Stimulated activated CD8-positive, alpha-beta memory T cell treated with anti-CD3 and anti-CD28 coated beads, Interleukin-15, amount 100 ng/mL, for 4 hours (primary cell): ENCODE measurements at places on chromosomes 11 and 22.

DNA sequence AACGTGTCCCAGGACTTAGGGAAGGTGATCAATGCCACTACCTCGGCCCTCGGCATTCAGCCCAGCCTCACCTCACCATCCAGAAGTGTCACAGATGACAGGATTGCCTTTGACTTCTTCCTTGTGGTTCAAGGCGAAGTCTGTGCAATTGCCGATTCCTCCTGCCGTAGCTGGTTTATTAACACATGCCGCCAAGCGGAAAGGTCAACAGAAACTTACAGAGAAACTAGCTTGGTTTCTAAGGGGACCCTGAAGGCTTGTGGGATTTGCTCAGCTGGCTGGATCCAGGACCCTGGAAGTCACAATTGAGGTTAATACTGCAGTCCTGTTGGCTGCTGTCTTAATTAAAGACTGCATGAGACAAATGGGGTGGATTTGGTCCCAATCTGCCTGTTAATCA lies 65.6 kb downstream of the SHANK2 start:
- DNase-seq = no peak

GRCh38 chr11:32374261-32374711 lies 61.1 kb downstream of the WT1 start:
- no peak for DNase-seq

GRCh38 chr22:45083659-45084305 lies 74.0 kb upstream of the PHF21B start:
- no peak for DNase-seq

- no peak for DNase-seq
Observed at GRCh38 chr11:57761301-57762234, at the start of gene CTNND1. Gene CTNND1 (plus strand): TSS chr11:57761802. CDS start chr11:57791479, 29,677 bp downstream.

GRCh38 chr22:50171319-50171964 lies 911 bp downstream of the PANX2 start:
- DNase-seq = no peak

DNA sequence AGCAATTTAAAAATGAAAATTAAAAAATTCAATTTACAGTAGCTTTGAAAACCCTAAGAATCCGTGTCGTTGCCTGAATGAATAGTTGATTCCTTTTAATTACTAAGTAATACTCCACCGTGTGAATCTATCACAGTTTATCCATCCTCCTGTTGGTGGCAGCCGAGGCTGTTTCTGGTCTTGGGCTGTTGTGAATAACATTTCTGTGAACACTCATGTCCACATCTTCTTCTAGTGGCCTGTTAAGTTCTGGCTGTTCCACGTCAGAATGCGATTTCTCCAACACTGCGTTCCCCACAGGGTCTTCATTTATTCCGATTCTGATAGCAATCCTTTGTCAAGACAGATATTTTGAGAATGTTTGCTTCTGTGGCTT lies 223.0 kb downstream of the TBC1D22A start:
- no peak for DNase-seq

DNA sequence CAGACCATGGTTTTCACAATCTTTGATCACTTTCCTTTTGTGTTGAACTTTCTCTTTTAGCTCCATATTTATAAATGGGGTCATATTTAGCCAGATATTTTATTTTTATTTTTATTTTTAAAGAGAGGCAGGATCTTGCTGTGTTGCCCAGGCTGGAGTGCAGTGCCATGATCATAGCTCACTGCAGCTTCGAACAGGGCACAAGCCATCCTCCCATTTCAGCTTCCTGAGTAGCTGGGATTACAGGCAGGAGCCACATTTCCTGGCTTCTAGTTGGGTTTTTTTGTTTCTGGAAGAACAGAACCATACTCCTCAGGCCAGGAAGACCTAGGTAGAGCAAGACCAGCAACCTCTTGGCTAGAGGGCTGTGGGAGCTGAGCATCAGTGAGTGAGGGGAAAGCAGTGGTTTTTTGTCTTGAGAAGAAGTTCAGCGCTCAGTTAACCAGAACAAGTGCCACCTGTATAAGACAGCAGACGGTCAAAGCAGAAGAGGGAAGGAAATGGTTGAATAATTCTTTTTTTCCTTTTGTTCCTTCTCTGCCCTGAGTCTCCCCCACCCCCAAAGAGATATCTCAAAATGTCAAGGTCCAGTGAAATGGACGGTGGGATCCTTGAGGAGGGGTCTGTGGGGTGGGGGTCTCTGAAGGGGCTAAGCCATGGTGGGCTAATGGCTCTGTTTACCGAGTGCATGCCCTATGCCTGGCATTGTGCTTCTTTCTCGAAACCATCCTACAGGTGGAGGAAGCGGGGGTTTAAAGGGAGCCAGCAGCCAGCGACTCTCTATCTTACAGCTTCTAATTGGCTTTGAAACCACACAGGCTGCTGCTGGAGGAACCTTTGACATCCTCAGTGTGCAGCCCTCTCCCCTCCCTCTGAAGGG lies 63.0 kb downstream of the PTPRJ start:
- DNase-seq = no peak

GRCh38 chr22:37018815-37019308 lies 385 bp downstream of the TST start:
- no peak for DNase-seq

- no peak for DNase-seq
Observed at GRCh38 chr11:123143476-123143875, 51.6 kb downstream of the CLMP start.

DNA sequence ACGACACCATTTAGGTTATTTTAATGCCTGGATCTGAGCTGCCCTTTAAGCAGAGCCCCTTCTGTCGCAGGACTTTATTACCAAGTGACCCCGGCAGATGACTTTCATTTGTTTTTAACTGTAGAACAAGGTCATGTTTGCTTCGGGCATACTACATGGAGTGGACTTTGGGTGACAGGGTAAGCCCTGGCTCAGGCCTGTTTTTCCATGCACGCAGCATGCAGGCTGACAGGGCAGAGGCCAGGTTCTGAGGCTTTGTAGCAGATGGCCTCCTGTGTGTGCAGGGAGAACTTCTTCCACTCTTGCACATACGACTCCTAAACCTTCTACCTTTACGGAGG lies 50.5 kb downstream of the SNX19 start:
- DNase-seq = no peak

DNA sequence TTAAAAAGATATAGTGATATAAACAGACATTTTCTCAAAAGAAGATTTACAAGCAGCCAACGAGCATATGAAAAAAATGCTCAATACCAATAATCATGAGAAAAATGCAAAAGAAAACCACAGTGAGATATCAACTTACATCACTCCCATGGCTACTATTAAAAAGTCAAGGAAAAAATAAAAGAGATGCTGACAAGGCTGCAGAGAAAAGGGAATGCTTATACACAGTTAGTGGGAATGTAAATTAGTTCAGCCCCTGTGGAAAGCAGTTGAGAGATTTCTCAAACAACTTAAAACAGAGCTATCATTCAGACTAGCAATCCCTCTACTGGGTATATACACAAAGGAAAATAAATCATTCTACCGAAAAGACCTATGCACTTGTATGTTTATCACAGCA lies 97.1 kb upstream of the CARD18 start:
- no peak for DNase-seq

DNA sequence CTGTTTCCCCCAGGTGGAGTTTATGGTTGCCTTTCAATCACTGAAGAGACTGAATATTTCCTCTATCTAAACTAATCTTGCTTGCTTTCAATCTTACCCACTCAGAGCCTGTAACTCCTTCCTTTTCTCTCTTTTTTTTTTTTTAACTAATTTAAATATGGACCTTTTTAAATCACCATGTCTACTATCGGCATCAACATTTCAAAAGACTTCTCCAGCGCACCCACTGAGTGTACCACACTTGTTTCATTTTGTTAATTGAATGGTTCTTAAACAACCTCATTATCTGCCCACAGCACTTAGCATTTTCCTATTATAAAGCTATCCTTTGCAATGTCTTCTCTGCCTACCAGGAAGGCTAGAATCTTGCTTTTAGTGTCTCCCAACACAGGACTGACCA lies 1212.5 kb downstream of the LRRC4C start:
- no peak for DNase-seq

- DNase-seq = no peak
Observed at GRCh38 chr22:24404561-24405275, 22.7 kb upstream of the ADORA2A start.
